Epithelial cell of proximal tubule (primary cell): ENCODE measurements at places on chromosomes 3 and 15. TPM values are rescaled to one million over a fixed set of nuclear protein-coding genes. Genes with fewer than 3 reads are reported as not detected.

The SI gene
- total RNA-seq, result not detected in 2 replicates

The ATP10A gene
- 13.0 and 13.2 TPM in 2 replicates for total RNA-seq

The MORC1 gene
- not detected in 2 replicates for total RNA-seq

The C3orf22 gene
- total RNA-seq, result not detected in 2 replicates

The PSTPIP1 gene
- total RNA-seq, result not detected in 2 replicates

The ZNF80 gene
- not detected in 2 replicates for total RNA-seq

The GRAMD2A gene
- total RNA-seq, result 1.8 and 5.0 TPM in 2 replicates

The SEMA3F gene
- total RNA-seq, result 36.0 and 58.6 TPM in 2 replicates

The C3orf85 gene
- total RNA-seq, result not detected in 2 replicates

The UBA7 gene
- total RNA-seq, result 2.4 and 12.2 TPM in 2 replicates

The PPP1R14D gene
- total RNA-seq, result not detected in 2 replicates

The IL17RD gene
- 13.2 and 28.2 TPM in 2 replicates for total RNA-seq

The ADGRG7 gene
- total RNA-seq, result not detected in 2 replicates

The GPR62 gene
- not detected in 2 replicates for total RNA-seq

The ASB14 gene
- total RNA-seq, result not detected in 2 replicates

The PDCD6IP gene
- total RNA-seq, result 71.3 and 103 TPM in 2 replicates

The STXBP5L gene
- not detected in 2 replicates for total RNA-seq

The CCDC51 gene
- total RNA-seq, result 22.0 and 26.9 TPM in 2 replicates

The ANKRD63 gene
- 0.22 TPM in 1 of 2 replicates, not detected in the other for total RNA-seq

The BCHE gene
- total RNA-seq, result 1.1 and 2.9 TPM in 2 replicates

The LRRC49 gene
- total RNA-seq, result 7.4 and 18.0 TPM in 2 replicates

The ANKRD34C gene
- total RNA-seq, result not detected in 2 replicates
